ENCODE measurements at places on chromosomes 2 and 18.

DNA sequence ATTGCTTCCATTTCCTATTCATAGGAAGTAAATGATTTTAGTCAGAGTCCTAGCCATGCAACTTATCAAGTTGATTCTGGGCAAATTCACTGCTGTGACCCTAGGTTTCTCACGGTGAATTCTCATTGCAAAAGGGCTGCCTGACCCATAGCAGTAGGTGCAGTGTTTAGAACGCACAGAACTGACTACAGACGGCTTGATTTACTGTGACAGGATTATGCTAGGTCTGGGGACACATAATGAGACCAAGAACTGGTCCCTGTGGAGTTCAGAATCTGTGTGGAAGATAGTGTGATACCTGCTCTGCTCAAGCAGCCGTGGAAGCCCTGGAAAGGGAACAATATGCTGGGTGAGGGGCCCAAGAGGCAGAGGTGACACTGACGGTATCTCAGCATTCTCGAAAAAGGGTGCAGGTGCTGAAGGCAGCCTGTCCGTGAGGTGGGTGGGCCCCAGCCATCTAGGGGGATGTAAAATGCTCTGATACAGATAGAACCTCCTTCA is 46.4 kb downstream of the ABCG8 start:
- no peak for DNase-seq

- no peak for DNase-seq
Measured at GRCh38 chr2:237422309-237422708, 8.3 kb upstream of the COL6A3 start.

DNA sequence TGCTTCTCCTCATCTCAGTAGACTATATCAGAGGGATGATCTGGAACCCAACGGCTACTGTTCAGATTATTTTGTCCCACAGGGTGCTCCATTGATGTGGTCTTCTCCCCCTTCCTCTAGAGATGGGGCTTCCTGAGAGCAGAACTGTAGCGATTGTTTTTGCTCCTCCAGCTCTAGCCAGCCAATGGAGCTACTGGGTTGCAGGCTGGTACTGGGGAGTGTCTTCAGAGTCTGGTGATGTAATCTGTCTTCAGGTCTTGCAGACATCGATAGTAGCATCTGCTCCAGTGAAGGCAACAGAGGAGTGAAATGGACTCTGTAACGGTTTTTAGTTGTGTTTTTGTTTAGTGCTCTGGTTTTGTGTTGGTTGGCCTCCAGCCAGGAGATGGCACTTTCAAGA is 621.9 kb downstream of the RNF144A start:
- DNase-seq, result no peak

DNA sequence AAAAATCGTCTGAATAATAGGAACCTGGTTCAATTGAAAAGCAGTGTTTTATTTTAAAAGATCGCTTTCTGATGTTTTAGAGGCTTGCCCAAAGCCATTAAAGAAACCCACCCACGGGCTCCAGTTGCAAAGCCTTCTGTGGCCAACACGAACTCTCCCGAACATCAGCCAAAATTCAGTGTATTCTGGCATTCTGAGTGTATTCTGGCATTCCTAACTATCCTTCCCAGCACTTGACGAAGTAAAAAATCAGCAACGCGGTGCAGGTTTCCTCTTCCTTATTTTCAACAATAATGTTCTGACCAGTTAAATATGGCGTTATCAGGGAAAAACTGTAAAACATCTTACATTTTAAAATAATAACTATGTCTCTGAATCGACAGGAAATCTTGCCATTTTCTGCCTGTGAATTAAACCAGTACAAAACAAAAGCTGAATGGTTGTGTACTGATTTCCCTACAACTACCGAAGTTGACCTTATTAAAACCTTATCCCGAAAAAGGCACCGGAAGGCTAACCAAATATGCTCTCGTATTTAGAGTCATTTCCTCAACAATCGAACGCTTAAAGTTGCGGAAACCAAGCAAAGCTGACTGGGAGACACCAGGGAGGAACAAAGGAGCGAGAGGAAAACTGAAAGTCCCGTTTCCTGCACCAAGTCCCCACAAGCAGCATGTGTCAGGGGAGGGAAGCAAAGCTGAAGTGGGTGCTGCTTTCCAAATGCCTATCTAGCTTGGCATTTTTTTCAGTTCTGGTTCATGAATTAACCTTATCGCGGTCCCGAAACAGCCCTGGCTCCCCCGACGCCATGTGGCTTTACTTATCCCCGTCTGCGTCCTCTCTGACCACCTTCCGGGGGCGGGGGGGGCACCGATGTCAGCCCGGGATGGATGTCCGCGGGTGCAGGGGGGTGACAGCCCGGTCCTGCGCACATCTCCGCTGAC is 44.3 kb downstream of the ZNF516 start:
- peak; percentile 3 for DNase-seq

GRCh38 chr2:224078656-224079055 is 39.6 kb upstream of the SERPINE2 start:
- no peak for DNase-seq

DNA sequence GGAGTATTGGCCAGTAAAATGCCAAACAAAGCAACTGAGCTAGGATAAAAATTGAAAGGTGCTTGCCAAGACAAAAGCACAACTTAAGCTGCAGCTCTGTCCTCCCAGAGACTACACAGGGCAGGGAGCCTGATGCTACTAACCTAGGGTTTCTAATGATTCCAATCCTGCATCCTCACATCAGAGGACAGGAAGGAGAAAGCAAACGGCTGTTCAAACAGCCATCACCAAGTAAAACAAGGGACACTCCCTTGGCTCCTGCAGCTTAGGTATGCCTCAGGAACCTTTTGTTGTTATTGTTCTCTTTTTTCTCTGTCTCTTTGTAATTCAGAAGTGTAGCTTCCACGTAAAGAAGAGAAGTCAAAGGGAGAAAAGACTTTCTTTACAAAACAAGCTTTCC is 99.5 kb downstream of the TCF4 start:
- no peak for DNase-seq

DNA sequence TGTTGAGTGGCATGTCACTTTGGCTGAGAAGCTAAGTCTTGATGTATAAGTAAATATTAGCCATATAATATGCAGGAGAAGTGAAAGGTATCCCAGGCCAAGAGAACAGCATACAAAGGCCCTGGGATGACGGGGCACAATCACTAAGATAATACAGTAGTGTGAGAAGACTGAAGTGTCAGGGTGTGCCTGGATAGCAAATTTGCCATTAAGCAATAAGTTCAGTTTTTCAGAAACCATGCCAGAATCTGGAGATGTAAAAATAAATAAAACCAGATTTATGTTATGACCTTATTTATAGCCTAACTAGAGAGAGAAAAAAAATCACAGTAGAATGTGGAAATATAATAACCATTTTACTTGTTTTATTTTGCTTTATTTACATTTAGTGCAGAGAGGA is 1858.7 kb upstream of the CELF4 start:
- DNase-seq, result no peak

DNA sequence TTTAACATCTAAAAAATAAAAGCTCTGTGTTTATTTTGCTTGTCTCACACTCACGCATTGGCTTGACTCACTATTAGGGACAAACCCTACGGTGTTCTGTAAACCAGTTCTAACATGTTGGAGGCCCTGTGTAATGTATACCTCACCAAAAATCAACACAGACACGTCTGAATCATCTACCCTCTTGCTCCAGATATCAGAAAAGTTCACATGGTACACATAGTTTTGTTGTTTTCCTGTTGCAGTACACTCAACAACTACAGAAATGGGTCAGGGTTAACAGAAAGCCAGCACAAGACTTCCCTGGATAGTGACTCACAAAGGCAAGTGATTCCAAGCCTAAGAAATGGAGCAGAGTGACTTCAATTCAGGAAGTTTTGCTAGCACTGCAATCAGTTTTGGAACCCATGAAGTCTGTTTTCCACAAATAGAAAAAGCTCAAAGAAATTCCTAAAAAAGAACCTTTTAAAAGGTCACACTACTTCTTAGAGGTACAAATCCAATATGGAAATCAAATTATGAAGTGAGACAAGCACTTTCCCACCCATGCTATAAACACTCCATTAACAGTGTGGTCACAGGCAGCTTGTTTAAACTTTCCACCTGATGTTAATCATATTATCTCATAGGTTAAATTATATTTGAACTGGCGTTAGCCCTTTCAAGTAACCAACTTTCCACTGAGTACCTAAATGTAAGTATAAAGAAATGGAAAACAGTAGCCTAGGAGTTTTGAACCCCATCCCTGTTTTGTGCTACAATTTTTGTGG is 87.4 kb downstream of the GAREM1 start:
- DNase-seq, result no peak

- DNase-seq, result no peak
Measured at GRCh38 chr2:8489751-8490150, 192.1 kb upstream of the ID2 start.

DNA sequence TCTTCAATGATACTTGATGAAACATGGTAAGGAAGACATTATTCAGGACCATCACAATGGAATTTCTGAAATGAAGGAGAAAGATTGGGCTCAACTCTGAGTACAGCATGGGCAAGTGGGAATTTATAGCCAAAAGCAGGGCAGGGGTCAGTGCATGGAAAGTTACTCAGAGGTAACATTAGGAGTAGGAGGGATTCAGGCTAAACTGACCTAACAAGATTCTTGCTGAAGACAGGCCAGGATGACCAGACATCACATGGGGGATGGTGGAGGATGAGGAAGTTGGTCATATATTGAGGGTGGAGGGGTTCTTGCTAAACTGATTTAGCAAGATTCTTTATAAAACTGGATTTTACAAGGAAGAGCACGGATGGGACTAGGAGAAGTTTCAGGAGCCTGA is 489.8 kb downstream of the ADCYAP1 start:
- no peak for DNase-seq

DNA sequence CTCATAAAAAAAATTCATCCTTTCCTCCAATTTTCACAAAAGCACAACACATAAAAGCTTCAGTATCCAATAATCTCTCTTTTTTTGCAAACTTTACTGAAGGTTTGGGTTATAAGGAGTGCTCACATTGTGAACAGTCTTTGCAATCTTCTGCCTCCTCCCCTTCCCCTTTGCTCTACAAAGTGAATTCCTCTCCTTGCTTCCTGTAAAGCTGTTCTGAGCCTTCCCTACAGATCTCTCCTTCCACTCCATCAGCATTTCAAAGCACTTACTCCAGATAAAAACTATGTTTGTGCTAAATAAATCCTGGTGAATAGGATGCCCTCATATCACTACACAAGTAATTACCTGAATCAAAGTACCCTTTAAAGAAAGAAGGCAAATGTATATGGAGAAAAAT is 4.6 kb upstream of the PDK1 start:
- no peak for DNase-seq

- no peak for DNase-seq
Measured at GRCh38 chr2:190759749-190760213, 110.9 kb downstream of the NAB1 start.

Measured in activated CD4-positive, alpha-beta T cell treated with anti-CD3 and anti-CD28 coated beads, Interleukin-2, Interleukin-4, amounts not matched to agents 100 ng/mL and 50 ng/mL, durations not matched to agents 16 hours and 8 hours (primary cell).